ENCODE measurements at places on chromosomes 16 and 17. TPM values are rescaled to one million over a fixed set of nuclear protein-coding genes. Genes with fewer than 3 reads are reported as not detected.

SEPTIN12 gene
- total RNA-seq = not detected

PIGW gene
- 20.8 TPM for total RNA-seq

CCL1 gene
- total RNA-seq = not detected

ADAMTS18 gene
- 0.12 TPM for total RNA-seq

EVPLL gene
- total RNA-seq = not detected

PRAC2 gene
- not detected for total RNA-seq

ACD gene
- total RNA-seq = 39.3 TPM

CCL2 gene
- total RNA-seq = 3.9 TPM

RETREG3 gene
- 48.7 TPM for total RNA-seq

TNFAIP1 gene
- 38.2 TPM for total RNA-seq

RBFOX1 gene
- 1.4 TPM for total RNA-seq

ZNF594 gene
- 21.5 TPM for total RNA-seq

MEOX1 gene
- 1.1 TPM for total RNA-seq

SMIM22 gene
- total RNA-seq = not detected

OTOP2 gene
- not detected for total RNA-seq

SLFN5 gene
- total RNA-seq = 8.7 TPM

SAT2 gene
- total RNA-seq = 89.1 TPM

GPR142 gene
- total RNA-seq = 0.23 TPM

KANSL1 gene
- 121 TPM for total RNA-seq

PLXDC1 gene
- 0.84 TPM for total RNA-seq

NUPR1 gene
- not detected for total RNA-seq

RNF222 gene
- not detected for total RNA-seq

SGCA gene
- total RNA-seq = not detected

ACSM2A gene
- not detected for total RNA-seq

KIF1C gene
- 61.7 TPM for total RNA-seq

CEMP1 gene
- not detected for total RNA-seq

TMC8 gene
- 0.79 TPM for total RNA-seq

KRT24 gene
- total RNA-seq = not detected

JMJD6 gene
- 25.1 TPM for total RNA-seq

SRR gene
- total RNA-seq = 35.7 TPM

Measured in neural crest cell (in vitro differentiated cells).